ENCODE measurements at places on chromosomes 1 and 21.
A peak's percentile ranks its signal among the peaks of the same experiment; 100 is the strongest.

GRCh38 chr21:43608225-43608624 is 51.1 kb downstream of the HSF2BP start:
- DNase-seq: no peak

DNA sequence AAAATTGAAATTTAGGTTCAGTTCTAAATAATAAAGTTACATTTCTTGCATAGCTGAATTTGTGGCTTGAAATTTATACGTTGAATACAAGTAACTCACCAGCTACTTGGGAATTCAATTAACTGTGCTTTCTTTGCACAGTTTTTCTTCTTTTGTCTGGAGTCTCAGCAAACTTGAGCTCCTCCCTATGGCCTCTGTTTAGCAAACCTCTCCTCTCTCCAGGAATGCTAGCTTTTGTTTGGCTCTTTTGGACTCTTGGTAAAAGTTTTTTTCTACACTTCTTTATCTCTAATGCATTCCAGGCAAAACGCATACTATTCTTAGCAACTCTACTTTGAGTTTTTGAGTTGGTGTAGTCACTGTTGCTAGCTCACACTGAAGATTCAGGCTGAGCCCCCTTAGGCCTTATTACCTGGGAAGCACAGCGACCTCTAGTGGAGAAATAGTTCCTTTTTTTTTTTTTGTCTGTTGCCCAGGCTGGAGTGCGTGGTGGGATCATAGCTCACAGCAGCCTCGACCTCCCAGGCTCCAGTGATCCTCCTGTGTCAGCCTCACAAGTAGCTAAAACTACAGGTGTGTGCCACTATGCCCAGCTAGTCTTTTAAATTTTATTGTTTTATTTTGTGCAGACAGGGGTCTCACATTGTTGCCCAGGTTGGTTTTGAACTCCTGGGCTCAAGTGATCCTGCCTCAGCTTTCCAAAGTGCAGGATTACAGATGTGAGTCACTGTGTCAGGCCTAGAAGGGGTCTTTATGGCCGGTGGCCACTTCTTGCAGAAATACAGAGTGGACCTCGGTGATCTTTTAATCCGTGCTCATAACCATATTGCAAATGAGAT is 61.7 kb downstream of the CASQ2 start:
- peak; percentile 57 for DNase-seq

GRCh38 chr1:235571482-235571881 is 67.2 kb upstream of the B3GALNT2 start:
- no peak for DNase-seq

DNA sequence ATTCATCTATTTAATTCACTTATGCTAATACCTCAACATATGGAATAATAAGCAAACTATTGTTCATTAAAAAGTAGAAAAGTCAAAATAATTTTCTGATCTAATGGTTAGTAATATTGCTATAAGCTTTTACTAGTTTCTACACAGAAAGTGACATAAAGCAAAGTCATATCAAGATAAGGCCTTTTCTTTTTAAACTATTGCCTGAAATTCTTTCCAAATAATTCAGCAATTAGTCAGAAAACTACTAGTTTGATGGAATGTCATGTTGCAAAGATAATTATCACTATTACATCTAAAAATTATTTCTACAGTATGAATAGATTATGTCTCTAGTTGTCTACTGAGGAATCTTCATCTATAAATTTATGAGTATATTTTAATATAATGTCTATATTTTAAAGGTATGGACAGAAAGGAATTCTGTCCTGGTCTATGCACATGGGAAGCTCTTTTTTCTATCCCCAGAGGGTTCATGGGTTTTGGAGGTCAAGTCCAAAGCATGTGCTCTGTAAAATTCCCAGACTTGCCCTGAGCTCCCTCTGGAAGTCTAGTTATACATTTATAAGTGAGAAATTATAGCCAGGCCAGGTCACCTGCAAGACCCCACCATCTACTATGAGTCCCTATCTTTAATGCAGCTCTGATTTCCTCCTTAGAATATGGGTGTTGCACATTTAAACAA is 84.6 kb upstream of the DPYD start:
- no peak for DNase-seq

GRCh38 chr1:198101716-198102453 is 54.9 kb upstream of the NEK7 start:
- DNase-seq: no peak

- DNase-seq: no peak
Measured at GRCh38 chr1:151547119-151547899, 7.2 kb downstream of the TUFT1 start.

- DNase-seq: no peak
Measured at GRCh38 chr1:193377472-193377871, 191.1 kb upstream of the B3GALT2 start.

- peak; percentile 49 for DNase-seq
Measured at GRCh38 chr1:160260406-160261382, 1.7 kb downstream of the DCAF8 start.

DNA sequence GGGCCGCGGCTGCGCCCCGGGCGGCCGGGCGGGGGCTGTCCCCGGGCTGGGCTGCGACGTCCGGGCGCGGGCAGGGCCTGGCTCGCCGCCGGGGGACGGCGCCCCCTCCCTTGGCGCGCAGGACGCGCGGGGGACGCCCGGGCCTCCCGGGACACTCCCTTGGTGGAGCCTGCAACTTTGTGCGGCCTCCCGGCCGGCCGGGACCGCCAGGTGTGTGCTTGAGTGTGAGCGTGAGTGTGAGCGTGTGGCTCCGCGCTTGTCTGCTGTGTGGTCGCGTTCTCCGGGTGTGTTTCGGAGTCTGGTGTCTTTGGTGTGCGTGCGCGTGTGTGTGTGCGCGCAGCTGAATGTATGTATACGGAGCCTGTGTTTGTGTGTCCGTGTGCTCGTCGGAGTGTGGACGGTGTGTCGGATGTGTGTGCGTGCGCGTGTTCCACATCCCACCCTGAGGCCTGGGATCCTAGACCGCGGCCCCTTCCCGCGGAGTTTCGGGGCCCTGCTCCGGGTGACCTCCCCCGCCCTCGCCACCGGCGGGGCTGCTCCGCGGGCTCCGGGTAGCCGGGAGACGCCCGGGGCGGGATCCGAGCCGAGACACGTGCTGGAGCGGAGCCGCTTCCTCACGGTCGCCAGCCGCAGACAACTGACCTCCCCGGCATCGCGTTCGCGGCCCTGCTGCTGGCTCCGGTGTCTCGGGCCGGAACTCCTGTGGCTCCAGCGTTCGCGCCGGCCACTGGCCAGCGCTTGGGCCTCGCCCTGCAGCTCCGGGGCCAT is 1.7 kb downstream of the PTPRU start:
- DNase-seq: no peak

DNA sequence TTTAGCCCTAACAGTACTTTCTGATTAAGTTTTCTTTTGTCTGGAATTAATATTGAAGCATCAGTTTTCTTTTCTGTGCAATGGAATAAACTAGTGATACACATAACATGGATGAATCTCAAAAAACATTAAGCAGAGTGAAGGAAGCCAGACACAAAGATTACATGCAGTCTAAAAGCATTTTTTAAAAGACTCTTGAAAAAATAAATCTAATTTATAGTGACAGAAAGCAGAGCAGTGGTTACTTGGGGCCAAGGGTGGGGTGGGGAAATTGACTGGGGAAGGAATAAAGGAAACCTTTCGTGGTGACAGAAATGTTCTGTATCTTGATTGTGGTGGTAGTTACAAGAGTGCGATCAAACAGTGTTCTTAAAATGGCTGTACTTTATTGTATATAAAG is 20.2 kb upstream of the ST6GALNAC3 start:
- no peak for DNase-seq

Measured in NCI-H1105 treated with DMSO at 0.1 percent for 48 hours (cell line).